ENCODE measurements at places on chromosomes 16 and 17. TPM values are rescaled to one million over a fixed set of nuclear protein-coding genes. Genes with fewer than 3 reads are reported as not detected.

OTOA gene
- total RNA-seq, result not detected

CTRB1 gene
- 19.1 TPM for total RNA-seq

TBC1D3G gene
- not detected for total RNA-seq

LIMD2 gene
- 5.6 TPM for total RNA-seq

KRT23 gene
- 1.2 TPM for total RNA-seq

LRRC46 gene
- 0.20 TPM for total RNA-seq

ZSCAN32 gene
- total RNA-seq, result 7.5 TPM

TRPV3 gene
- total RNA-seq, result 2.3 TPM

CCL13 gene
- 0.82 TPM for total RNA-seq

TMEM98 gene
- total RNA-seq, result 138 TPM

TRIM72 gene
- 0.02 TPM for total RNA-seq

KRTAP3-1 gene
- total RNA-seq, result not detected

TOP2A gene
- total RNA-seq, result 46.2 TPM

KLHL10 gene
- total RNA-seq, result not detected

CSH1 gene
- total RNA-seq, result not detected

CACNA1H gene
- total RNA-seq, result 14.6 TPM

CLEC3A gene
- total RNA-seq, result not detected

RNF43 gene
- 51.2 TPM for total RNA-seq

C17orf113 gene
- 0.84 TPM for total RNA-seq

KIF2B gene
- total RNA-seq, result not detected

CRYBA1 gene
- not detected for total RNA-seq

CHST4 gene
- 0.44 TPM for total RNA-seq

GAS7 gene
- 17.0 TPM for total RNA-seq

CBFA2T3 gene
- 10.1 TPM for total RNA-seq

OR4D1 gene
- not detected for total RNA-seq

GCGR gene
- total RNA-seq, result not detected
